ENCODE measurements at places on chromosomes 3 and 15. TPM values are rescaled to one million over a fixed set of nuclear protein-coding genes. Genes with fewer than 3 reads are reported as not detected.

Gene CASR
- not detected for total RNA-seq

Gene PLA2G4E
- not detected for total RNA-seq

Gene SLC9A9
- 1.5 TPM for total RNA-seq

Gene WDR93
- total RNA-seq = not detected

Gene RNU6-1
- not detected for total RNA-seq

Gene C3orf22
- total RNA-seq = not detected

Gene EBLN2
- total RNA-seq = 3.1 TPM

Gene RHO
- total RNA-seq = not detected

Gene CELSR3
- total RNA-seq = 8.6 TPM

Gene MST1R
- total RNA-seq = 0.57 TPM

Gene CORO2B
- 6.2 TPM for total RNA-seq

Gene LMAN1L
- total RNA-seq = 0.32 TPM

Gene MCF2L2
- 0.89 TPM for total RNA-seq

Gene PLCB2
- total RNA-seq = 1.7 TPM

Gene DNAH12
- 0.23 TPM for total RNA-seq

Gene CGNL1
- 10.2 TPM for total RNA-seq

Gene CERS3
- total RNA-seq = not detected

Gene PFKFB4
- 27.5 TPM for total RNA-seq

Gene HTR3E
- total RNA-seq = not detected

Gene NRROS
- total RNA-seq = not detected

Gene ADPRH
- 2.6 TPM for total RNA-seq

Gene CCDC12
- 29.0 TPM for total RNA-seq

Gene RUBCN
- 21.2 TPM for total RNA-seq

Measured in astrocyte (in vitro differentiated cells and primary cell).